ENCODE measurements at places on chromosomes 11 and 22.

DNA sequence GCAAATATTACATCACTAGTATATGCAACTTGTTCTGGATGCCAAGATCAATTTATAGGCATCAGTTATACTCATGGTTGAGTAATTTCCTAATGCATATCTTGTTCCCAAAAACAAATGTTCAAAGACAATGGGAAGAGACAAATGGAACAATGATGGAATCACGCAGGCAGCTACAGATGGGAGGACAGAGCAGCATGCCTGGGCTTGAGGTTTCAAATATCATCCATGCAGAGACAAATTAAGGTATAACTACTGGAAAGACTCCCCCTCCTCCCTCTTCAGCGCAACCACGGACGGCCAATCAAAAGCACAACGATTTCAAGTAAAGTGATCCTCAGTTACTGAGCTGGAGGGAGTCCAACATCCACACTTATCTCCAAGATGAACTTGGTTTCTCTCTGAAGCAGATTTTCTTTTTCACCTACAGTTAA is 106.8 kb downstream of the CCDC83 start:
- no peak for DNase-seq

DNA sequence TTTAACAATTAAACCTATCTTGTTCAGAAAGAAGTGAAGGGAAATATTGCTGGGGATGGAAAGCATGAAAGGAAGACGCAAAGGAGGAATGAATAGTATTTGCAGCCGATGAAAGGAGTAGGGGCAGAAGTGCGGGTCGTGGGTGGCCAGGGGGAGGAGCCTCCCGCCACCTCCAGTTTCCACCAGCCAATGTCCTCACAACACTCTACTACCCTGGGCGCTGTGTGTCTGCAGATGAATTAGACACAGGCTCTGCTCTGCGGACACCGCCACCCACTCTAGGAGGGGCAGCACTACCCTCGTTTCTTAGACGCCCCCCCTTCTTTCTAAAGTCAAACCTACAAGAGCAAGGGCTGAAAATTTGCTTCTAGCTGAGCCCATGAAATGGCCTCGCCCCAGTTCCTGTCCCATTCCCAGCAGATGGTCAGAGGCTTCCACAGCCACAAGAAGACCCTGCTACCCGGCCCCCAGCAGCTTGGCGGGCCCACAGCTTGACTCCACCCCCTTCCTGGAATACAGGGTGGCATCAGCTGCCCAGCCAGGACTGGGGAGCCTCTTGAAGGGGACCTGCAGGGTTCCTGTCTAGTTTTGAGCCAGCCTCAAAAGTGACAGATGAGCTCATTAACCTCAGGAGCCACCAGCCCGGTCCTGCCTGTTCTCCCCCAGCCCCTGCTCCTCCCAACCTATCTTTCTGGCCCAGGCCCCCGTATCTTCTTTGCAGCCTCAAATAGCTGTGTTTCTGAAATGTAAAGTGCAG is 268.1 kb downstream of the BUD13 start:
- no peak for DNase-seq

DNA sequence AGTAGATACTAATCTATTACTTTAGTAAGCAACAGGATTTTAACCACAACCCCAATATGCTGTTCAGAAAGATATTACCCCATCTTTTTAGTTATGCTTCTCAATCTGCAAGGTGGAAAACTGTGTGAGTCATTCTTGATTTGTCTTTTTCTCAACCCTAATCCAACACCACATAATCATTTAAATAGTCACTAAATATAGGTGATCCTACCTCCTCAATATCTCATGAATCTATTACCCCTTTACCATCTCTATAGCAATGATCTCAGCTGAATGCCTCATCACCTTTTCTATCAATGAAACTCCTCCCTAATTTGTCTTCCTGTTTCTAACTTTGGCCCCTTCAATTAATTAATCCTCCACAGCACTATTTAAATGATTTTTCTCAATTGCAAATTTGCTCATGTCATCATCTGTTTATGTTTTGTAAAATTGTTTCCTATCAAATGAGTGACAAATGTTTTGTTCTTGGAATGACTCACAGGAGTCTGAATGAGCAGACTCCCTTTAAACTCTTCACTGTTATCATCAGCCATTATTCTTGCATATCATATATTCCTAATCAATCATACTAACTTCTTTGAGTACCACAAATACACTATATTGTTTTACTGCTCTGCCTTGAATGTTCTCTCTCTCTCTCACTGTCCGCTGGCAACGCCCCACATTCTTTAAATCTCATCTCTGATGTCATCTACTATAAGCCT is 26.1 kb downstream of the SNX19 start:
- DNase-seq, result no peak

DNA sequence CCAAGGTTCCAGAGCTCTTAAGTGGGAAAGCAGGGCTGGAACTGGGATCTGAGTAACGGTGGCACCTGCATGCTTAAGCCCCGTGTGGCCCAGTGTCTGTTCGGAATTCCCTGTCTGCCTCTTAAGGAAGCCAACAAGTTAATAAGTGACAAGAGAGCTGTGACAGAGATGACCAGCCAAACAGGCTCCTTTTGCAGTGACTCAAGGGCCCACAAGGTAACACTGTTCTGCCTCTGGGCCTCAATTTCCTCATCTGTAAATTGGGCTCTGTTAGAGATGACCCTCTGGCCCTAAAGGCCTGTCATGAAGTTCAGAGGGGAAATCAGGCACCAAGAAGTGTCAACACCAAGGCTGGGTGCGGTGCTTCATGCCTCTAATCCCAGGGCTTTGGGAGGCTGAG is 18.6 kb downstream of the USH1C start:
- no peak for DNase-seq

GRCh38 chr22:40368836-40369235 is 1.6 kb upstream of the SGSM3 start:
- no peak for DNase-seq

GRCh38 chr11:12126344-12127019 is 16.1 kb downstream of the MICAL2 start:
- DNase-seq, result no peak

- no peak for DNase-seq
These were observed 1293.4 kb downstream of the TBC1D22A start for GRCh38 chr22:48055827-48056226.

- no peak for DNase-seq
These were observed 215.7 kb downstream of the CSNK2A3 start for GRCh38 chr11:11137339-11137738.

- no peak for DNase-seq
These were observed 13.5 kb upstream of the CYB5R2 start for GRCh38 chr11:7686761-7687160.

GRCh38 chr11:104570078-104570701 is 328.1 kb downstream of the CASP12 start:
- DNase-seq, result peak; percentile 35

GRCh38 chr11:72918851-72919250 is 104.6 kb downstream of the ATG16L2 start:
- no peak for DNase-seq

GRCh38 chr11:68099474-68100405 is 21.4 kb downstream of the CHKA start:
- peak; percentile 72 for DNase-seq

DNA sequence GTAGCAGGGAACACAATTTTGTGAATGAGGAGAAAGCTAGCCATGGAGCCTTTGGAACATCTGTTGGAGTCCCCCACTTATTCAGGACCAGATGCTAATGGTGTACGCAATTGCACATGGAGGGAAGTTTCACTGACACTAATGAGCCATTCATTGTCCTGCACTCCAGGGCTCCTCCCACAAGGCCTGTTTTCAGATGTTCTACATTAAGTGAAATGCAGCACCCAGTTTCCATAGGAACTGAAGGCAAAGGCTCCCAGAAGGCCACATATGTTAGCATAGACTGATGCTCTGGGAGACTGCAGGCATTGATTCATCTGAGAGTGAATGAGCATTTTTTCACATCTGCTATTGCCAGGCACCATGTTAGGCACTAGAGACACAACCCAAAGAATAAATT is 399.5 kb downstream of the ETS1 start:
- DNase-seq, result no peak

DNA sequence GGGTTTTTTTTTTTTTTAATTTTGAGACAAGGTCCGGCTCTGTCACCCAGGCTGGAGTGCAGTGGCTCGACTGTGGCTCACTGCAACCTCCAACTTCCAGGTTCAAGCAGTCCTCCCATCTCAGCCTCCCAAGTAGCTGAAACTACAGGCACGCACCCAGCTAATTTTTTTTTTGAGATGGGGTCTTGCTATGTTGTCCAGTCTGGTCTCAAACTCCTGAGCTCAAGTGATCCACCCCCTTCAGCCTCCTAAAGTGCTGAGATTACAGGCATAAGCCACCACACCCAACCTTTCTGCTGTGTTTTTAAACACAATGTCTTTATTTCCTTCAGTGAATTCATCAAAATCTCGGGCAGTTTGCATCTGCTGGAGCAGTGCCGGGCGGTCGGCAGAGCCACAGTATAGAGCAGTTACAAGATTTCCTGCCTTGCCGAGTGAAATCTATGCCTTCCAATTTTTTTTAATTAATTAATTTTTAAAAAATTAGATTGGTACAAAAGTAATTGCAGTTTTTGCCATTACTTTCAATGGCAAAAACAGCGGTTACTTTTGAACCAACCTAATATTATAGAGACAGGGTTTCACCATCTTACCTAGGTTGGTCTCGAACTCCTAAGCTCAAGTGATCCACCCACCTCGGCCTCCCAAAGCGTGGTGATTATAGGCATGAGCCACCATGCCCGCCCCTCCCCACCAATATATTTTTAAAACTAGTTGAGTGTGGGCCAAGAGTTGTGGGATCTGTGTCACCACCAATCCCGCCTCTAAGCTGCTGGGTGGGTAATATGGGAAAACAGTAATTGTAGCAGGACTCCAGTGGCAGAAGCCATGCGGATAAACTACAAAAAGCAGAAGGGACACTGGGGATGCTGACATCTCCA is 2.7 kb upstream of the ACY3 start:
- DNase-seq, result peak; percentile 8

- no peak for DNase-seq
These were observed 95.6 kb downstream of the CD44 start for GRCh38 chr11:35234460-35235156.

DNA sequence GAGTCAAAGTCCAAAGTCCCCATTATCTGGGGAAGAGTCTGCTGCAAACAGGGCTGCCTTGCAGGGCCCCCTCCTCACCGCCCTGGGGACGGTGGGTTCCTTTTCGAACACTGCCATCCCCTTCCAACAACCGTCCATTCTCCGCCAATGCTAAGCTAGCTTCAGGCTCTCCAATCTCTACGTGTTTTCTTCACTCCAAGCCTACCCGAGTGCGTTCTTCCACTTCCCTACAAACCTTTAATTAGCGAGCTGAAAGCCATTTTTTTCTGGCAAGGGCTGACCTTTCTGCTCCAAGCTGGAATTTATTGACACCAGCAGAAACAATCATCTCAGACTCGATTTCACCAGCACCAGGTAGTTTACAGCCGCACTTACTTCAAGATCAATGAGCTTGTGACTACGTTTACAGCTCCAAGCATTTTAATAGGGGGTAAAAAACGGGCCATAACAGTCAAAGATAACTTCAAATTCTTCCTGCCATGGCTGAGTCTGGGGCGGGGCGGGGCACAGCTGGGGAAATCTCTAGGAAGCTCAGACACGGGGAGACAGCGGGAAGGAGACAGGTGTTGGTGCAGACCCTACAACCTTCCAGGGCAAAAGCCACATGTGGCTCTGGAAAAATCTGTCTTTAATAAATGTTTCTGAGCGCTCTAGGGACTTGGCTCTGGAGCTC is 82.2 kb downstream of the PHF21B start:
- no peak for DNase-seq

GRCh38 chr11:69003301-69003865 is 9.7 kb downstream of the MRGPRF start:
- DNase-seq, result peak; percentile 31

- DNase-seq, result peak; percentile 41
These were observed 8.5 kb upstream of the SH3BP1 start for GRCh38 chr22:37630839-37631435.

GRCh38 chr11:112719736-112720525 is 241.3 kb upstream of the NCAM1 start:
- no peak for DNase-seq

DNA sequence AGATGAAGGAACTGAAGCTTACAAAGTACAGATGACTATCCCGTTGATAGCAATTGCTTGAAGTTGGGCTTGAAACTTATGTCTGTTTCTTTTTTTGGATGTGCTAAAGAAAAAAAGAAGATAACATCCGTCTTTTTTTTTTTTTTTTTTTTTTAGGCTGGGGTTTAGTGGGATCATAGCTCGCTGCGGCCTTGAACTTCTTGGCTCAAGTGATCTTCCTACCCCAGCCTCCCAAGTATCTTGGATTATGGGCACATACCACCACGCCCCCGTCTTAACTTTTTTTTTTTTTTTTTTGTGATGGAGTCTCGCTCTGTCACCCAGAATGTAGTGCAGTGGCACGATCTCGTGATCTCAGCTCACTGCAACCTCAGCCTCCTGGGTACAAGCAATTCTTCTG is 40.8 kb upstream of the SCN3B start:
- no peak for DNase-seq

GRCh38 chr11:47946682-47947559 is 33.4 kb upstream of the PTPRJ start:
- DNase-seq, result no peak

- no peak for DNase-seq
These were observed at the start of gene BMAL1 for GRCh38 chr11:13277768-13278608. Gene BMAL1, plus strand, starts transcription at chr11:13277790. Its CDS starts 76,519 bp downstream, at chr11:13354309.

DNA sequence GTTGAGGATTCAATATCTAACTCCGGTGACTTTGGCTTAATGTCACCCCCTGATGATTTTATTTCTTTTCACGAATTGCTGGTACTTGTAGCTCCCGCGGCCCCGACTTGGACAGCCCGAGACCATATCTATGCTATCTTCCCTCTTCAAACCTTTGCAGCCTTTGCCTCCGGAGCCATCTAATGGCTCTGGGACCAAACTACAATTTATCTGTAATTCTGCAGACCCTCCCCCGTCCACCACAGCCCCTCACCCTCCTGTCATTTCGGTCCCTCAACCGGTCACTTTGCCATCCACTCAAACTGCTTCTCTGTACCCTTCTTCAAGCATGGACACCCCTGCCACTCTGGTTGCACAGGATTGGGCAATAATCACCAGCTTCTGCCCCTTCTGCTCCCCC is 25.7 kb upstream of the ALDH3B2 start:
- DNase-seq, result no peak

GRCh38 chr22:28899199-28899853 is 16.0 kb downstream of the ZNRF3 start:
- no peak for DNase-seq

DNA sequence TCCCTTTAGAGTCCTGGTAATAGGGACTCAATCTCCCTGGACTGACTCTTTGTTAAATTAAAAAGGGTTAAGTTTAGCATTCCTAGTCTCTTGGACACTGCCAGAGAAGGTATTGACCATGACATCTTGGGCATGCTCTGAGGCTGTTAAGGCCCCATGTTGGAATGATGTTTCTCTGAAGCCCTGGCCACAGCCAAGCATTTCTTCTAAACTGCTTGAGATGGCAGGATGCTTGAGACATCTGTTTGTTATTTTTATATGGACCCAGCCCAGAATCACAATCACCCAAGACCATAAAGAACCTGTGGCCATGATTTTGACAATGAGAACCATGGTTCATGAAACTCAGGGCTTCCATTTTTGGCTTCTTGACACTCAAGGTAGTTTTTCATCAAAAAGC is 5.5 kb upstream of the ANKK1 start:
- DNase-seq, result no peak

GRCh38 chr11:120306519-120307242 is 18.4 kb upstream of the TLCD5 start:
- no peak for DNase-seq

All from Caco-2 (cell line).